ENCODE measurements at places on chromosomes 2 and 18. TPM values are rescaled to one million over a fixed set of nuclear protein-coding genes. Genes with fewer than 3 reads are reported as not detected.

Gene DSG3
- 0.05 TPM for total RNA-seq

Gene FAM228A
- total RNA-seq, result not detected

Gene UCN
- 8.0 TPM for total RNA-seq

Gene UBR3
- total RNA-seq, result 29.5 TPM

Gene PPM1B
- total RNA-seq, result 36.9 TPM

Gene METTL21A
- 25.7 TPM for total RNA-seq

Gene HOXD3
- 1.4 TPM for total RNA-seq

Gene SLC14A1
- not detected for total RNA-seq

DNA sequence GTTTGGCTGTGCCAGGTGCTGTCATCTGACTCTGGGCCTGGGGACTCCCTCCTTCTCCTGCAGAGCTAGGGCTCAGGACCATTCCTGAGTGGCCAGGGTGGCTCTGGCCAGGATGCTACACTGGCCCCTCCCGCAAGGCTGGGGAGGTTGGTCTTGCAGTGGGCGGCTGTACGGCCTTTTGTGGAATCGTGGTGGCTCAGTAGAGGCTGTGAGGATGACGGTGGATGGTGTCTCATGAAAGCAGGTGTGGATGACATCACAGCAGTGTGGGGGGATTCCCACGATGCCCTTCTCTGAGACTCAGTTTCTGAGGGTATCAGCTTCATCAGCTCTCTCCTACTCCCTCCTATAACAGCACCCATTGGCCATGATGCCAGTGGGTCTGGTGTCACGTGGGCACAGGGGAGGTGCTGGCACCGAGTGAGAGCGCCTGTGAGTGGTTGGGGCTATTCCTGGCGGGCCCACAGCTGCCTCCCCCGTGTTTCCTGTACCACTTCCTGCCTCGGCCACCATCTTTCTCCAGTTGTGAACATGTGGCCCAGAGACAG is 144.2 kb upstream of the HDAC4 start:
- H3K4me1 ChIP-seq, result no peaks in the 10 kb centered on the region
- no peaks in the 10 kb centered on the region for H3K36me3 ChIP-seq
- H3K27me3 ChIP-seq, result peaks cover 5% of the 10 kb centered on the region
- DNase-seq, result no peak

DNA sequence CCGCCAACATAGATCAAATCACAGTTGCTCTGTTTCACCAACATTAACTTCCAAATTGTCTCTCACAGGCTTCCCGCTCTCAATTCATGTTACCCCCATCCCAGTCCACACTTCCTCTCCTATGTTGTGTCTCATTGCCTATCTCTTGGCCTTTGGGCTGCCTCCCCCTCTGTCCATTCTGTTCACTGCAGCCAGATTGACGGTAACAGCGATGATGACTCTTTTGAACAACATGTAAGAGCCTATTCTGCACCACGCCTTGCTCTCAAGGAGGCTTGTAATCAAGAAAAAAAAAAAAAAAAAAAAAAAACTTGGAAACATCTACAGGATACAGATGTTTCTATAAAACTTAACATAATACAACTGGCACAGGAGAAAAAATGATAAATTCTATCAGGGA is 77.3 kb upstream of the RMDN2 start:
- no peaks in the 10 kb centered on the region for H3K36me3 ChIP-seq
- no peak for DNase-seq
- no peaks in the 10 kb centered on the region for H3K4me1 ChIP-seq

- DNase-seq, result peak; percentile 42
- H3K27me3 ChIP-seq, result no peaks in the 10 kb centered on the region
- H3K4me3 ChIP-seq, result no peak overlapping the region
- no peaks in the 10 kb centered on the region for H3K4me1 ChIP-seq
Measured at GRCh38 chr18:4106407-4107033, 348.6 kb downstream of the DLGAP1 start.

GRCh38 chr2:206112108-206112507 is 26.1 kb upstream of the INO80D start:
- no peaks in the 10 kb centered on the region for H3K36me3 ChIP-seq
- no peaks in the 10 kb centered on the region for H3K27me3 ChIP-seq
- no peak overlapping the region for H3K4me3 ChIP-seq
- no peak for DNase-seq

DNA sequence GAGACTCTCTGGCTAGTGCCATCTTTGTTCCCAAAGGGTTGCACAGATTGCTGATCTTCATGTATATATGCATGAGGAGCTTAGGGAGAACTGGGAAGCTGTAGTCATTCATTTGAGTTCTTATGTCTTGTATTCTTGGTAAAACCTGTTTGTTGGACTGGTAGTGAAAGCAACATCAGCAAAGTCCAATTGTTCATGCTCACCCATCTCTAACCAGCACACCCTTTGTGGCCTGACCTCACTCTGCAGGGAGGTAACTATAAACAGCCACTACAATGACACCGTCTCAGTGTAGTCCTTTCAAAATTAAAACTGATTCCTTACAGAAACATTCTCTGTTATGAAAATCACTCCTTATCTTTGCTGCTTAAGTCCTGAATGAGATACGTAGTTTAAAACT is 13.9 kb upstream of the LMAN1 start:
- H3K27ac ChIP-seq, result no peak overlapping the region
- no peak for DNase-seq

DNA sequence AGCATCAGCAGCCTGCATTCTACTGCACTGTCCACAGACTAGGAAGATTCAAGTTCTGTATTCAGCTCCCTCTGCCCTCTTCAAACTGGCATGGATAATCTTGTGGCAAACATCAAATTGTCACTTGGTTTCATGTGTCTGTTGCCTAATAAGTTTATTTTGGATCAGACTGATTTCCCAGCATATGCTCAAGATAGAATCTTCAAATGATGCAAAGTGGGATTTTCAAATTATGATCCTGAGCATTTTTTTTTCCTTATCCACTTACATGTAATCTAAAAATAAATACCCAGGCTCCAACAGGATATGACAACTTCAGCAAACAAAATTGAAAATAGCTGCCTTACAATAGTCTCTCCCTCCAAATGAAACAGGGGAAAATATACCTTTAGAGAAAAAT is 160.9 kb upstream of the VRK2 start:
- H3K4me1 ChIP-seq, result peaks cover 11% of the 10 kb centered on the region
- no peaks in the 10 kb centered on the region for H3K27me3 ChIP-seq
- no peak overlapping the region for H3K27ac ChIP-seq

DNA sequence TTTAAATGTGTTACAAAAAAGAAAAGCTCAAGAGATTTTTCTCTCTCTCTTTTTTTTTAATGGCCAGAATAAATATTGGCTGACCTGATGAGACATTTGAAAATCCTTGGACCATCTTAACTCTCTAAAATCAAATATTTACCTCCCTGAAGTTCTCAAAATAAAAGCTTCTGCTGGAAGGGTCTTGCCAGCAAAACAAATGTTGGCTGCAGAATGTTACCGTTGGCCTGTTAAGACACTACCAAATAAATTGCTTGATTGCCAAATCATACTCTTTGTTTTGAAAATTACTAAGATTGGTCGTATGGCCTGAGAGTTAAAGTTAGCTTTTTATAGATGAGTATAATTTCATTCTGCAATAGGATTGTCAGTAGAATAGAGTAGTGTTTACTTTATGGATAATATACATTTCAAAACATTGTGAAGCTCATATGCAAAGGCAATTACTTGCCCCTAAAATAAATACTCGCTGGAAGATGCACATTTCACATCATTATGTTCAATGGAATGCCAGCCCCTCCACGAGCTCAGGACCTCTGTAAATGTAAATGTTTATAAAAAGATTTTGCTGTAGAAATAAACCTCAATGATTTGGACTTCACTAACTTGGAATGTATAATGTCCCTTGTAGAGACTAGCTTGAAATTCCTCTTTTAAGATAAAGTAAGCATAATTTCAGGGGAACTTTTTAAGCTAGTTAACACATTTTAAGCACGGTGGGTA is 193.4 kb downstream of the SOX11 start:
- no peak overlapping the region for H3K4me3 ChIP-seq
- H3K36me3 ChIP-seq, result no peaks in the 10 kb centered on the region
- H3K4me1 ChIP-seq, result no peaks in the 10 kb centered on the region
- DNase-seq, result no peak
- no peaks in the 10 kb centered on the region for H3K27me3 ChIP-seq
- no peak overlapping the region for H3K27ac ChIP-seq

DNA sequence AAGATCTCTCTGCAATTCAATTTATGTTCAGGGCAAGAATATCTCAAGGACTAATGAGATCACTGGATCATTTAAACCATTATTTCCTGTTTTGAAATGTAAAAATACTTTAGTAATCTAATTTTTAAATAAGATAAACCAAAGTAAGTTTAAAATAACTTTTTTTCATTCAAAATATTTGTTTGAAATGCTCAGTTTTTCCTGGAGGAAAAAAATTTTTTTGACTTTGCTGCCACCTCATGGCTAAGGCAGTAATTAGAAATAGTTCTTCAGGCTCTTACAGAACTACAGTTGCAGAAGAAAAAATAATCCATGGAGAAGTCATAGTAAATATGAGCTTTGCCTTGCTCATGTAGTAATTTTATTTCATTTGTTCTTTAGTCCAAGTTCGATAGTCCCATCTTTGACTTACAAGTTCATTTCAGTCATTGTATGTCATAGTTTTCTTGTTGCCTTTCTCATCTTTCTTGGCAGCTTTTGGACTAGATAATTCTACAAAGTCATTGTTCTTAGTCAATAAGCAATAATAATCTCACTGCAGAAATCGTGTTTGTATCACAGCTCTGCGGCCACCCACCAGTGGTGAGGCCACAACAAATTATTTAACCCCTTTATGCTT is 127.4 kb downstream of the DPP4 start:
- H3K36me3 ChIP-seq, result no peaks in the 10 kb centered on the region
- peak; percentile 38 for DNase-seq

- DNase-seq, result no peak
- H3K27ac ChIP-seq, result no peak overlapping the region
- no peaks in the 10 kb centered on the region for H3K4me1 ChIP-seq
- H3K27me3 ChIP-seq, result no peaks in the 10 kb centered on the region
- no peaks in the 10 kb centered on the region for H3K36me3 ChIP-seq
Measured at GRCh38 chr2:206176121-206176520, 16.4 kb downstream of the EEF1B2 start.

GRCh38 chr2:172011812-172012575 is 12.2 kb downstream of the METAP1D start:
- peaks cover 24% of the 10 kb centered on the region for H3K4me1 ChIP-seq
- H3K27ac ChIP-seq, result no peak overlapping the region
- DNase-seq, result no peak
- no peaks in the 10 kb centered on the region for H3K36me3 ChIP-seq
- no peaks in the 10 kb centered on the region for H3K27me3 ChIP-seq

DNA sequence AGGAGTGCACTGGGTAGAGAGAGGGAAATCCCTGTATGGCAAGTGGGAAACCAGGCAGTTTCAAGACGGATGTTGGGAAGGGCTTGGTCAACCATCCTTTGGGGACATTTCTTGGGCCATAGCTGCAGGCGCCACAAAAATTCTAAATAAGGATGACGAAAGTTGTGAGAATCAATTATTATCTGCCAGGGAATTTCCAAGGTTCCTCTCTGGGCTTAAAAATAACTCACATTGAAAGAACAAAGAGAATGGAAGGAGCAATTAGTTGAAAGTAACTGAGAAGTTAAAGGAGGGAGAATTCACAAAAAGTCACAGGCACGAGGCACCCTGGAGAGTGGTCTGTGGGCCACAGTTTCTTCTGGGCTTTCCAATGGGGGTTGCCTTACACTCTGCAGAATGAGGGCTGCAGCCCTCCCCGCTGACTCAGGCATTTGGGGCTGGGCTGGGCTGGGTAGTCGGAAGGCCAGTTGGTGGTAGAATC is 195.7 kb downstream of the SMAD7 start:
- DNase-seq, result no peak
- no peak overlapping the region for H3K27ac ChIP-seq
- no peaks in the 10 kb centered on the region for H3K27me3 ChIP-seq
- no peak overlapping the region for H3K4me3 ChIP-seq

DNA sequence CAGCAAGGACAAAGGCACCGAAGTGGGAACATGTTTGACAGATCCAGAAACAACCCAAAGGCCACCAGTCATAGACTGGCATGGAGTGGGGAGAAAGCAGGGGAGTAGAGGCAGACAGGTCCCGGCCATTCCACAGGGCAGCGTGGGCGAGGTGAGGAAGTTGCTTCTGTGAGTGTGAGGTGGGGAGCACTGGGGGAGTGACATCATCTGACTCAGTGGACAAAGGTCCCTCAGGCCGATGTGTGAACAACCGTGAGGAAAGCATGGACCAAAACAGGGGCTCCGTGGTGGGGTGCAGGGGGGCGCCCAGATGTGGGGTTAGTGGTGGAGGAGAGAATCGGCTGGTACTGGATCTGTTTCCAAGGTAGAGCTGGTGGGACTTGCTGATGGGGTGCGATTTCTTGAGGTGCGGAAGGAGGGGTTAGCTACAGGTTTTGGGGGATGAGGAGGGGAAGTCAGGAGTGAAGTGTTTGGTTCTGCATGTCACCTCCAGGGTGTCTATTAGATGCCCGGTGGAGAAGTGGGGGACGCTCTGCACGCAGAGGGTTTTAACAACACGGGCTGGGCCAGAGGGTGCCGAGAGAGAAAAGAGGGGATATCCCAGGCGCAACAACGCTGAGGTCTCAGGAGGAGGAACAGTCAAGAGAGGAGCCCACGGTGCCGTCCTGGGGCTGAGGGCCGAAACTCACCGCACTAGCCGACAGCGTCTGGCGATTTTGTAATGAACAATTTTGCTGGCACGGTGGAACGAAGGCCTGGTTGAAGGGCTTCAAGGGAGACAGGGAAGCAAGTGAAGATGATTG is 2.5 kb upstream of the SFT2D3 start:
- H3K27ac ChIP-seq, result no peak overlapping the region
- peaks cover 59% of the 10 kb centered on the region for H3K4me1 ChIP-seq
- no peak for DNase-seq
- no peak overlapping the region for H3K4me3 ChIP-seq
- H3K36me3 ChIP-seq, result 0 out of 2 replicates have a peak, but pooled peaks cover 6% of the 10 kb centered on the region
- H3K27me3 ChIP-seq, result no peaks in the 10 kb centered on the region

- no peak overlapping the region for H3K27ac ChIP-seq
- no peaks in the 10 kb centered on the region for H3K4me1 ChIP-seq
- H3K27me3 ChIP-seq, result no peaks in the 10 kb centered on the region
Measured at GRCh38 chr2:124755386-124755785, 730.3 kb downstream of the CNTNAP5 start.

GRCh38 chr2:209830722-209831465 is 59.3 kb downstream of the UNC80 start:
- no peak for DNase-seq
- no peaks in the 10 kb centered on the region for H3K4me1 ChIP-seq
- H3K27ac ChIP-seq, result no peak overlapping the region
- H3K36me3 ChIP-seq, result no peaks in the 10 kb centered on the region
- no peak overlapping the region for H3K4me3 ChIP-seq
- H3K27me3 ChIP-seq, result no peaks in the 10 kb centered on the region

GRCh38 chr18:7232218-7232617 is 1.3 kb downstream of the LRRC30 start:
- no peak overlapping the region for H3K4me3 ChIP-seq
- no peak for DNase-seq
- no peaks in the 10 kb centered on the region for H3K36me3 ChIP-seq
- no peaks in the 10 kb centered on the region for H3K27me3 ChIP-seq
- no peaks in the 10 kb centered on the region for H3K4me1 ChIP-seq

- no peak for DNase-seq
- H3K4me1 ChIP-seq, result no peaks in the 10 kb centered on the region
- H3K27ac ChIP-seq, result no peak overlapping the region
- no peaks in the 10 kb centered on the region for H3K27me3 ChIP-seq
- H3K36me3 ChIP-seq, result no peaks in the 10 kb centered on the region
Measured at GRCh38 chr2:204692790-204693189, 147.5 kb downstream of the PARD3B start.

Data from HCT116 (cell line).